ENCODE measurements at places on chromosomes 11 and 22.

DNA sequence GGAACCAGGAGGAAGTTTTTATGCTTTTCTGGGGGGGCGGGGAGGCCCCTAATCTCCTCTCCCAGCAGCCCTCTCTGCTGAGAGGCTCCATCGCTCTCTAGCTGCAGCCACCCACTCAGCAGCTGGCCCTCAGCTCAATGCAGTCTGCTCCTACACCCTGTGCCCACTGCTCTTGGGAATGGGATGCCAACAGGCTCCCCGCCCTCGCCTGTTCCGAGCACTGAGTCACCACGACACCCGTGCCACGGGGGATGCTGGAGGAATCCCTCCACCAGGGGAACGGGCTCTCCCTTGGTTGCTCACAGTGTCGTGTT, 23.5 kb upstream of the SUSD2 start:
- peak; percentile 30 for DNase-seq

- no peak for DNase-seq
Measured at GRCh38 chr11:121435132-121435531, 17.0 kb upstream of the SORL1 start.

GRCh38 chr11:111549196-111549868, 8.8 kb downstream of the LAYN start:
- DNase-seq: no peak

- DNase-seq: peak; percentile 85
Measured at GRCh38 chr11:78562398-78562797, 12.3 kb downstream of the NARS2 start.

DNA sequence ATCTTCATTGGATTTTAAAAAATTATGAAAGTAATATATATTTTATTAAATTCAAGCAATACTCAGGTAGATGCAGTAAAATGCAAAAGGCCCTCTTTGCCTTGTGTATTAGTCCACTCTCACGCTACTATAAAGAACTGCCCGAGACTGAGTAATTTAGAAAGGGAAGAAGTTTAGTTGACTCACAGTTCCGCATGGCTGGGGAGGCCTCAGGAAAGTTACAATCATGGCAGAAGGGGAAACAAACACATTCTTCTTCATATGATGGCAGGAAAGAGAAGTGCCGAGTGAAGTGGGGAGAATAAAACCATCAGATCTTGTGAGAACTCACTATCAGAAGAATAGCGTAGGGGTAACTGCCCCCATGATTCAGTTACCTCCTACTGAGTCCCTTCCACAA, 130.8 kb downstream of the HIPK3 start:
- DNase-seq: no peak

GRCh38 chr11:58395581-58395980, 11.1 kb downstream of the OR5B3 start:
- peak; percentile 84 for DNase-seq

DNA sequence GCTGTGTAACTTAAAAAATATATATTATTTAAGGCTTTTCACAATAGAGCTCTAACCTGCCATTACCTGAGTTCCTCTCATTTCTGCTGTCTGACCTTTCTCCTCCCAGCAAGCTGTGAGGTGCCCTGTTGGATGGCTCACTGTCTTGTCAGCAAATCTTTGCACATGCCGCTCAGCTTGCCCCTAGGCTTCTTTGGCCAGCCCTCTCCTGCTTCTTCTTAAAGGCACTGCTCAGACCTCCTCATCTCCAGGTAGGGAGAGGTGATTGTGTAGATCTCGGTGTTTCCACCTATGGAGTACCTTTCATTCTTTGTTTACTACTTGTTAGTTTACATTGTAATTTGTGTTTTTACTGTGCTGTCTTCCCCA, 96.5 kb downstream of the EXT2 start:
- DNase-seq: no peak

- DNase-seq: peak; percentile 42
Measured at GRCh38 chr11:126751242-126751641, 249.3 kb downstream of the KIRREL3 start.

DNA sequence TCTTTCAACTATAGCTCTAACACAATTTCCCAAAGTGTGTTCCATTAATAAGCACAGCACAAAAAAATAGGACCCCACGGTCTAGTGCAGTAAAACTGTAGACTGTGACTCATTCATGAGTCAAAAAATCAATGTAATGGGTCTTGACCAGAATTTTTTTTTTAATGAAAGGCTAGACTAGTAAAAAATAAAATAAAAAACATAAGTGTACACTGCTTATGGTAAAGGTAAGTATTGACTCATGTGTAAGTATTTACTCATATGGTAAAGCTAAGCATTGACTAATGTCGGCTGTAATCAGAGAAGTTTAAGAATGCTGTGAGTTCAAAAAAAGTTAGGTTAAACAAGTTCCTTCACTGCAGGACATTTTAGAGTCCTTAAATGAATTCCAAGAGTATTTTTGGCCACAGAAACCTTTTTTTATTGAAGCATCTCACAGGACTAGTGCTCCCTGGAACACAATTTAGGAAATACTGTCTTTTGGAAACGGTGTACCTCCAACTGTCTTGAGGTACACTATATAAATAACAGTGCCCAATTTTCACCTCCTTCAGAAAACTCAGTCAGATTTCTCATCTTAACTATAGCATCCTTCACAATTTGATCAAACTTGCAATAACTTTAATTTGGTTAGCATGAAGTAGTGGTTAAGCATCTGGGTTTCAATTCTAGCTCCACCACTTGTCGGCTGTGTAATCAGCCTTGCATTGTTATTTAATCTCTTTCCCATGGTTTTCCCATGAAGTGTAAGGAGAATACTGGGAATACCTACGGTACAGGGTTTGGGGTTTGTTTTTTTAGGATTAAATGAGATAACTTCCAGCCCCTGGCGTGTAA, 2.1 kb downstream of the CCDC73 start:
- DNase-seq: no peak
